Small intestine (tissue), 16 donors: ENCODE measurements at places on chromosomes 5 and 9. TPM values are rescaled to one million over a fixed set of nuclear protein-coding genes. Genes with fewer than 3 reads are reported as not detected.

Gene DNAH5
- not detected for polyA plus RNA-seq

Gene ODF2
- 4.0 TPM for polyA plus RNA-seq

Gene IL5
- not detected for polyA plus RNA-seq

Gene NR2F1-AS1
- polyA plus RNA-seq, result 3.5 TPM
